Heart left ventricle (tissue), 16 donors: ENCODE measurements at places on chromosomes 4 and X. TPM values are rescaled to one million over a fixed set of nuclear protein-coding genes. Genes with fewer than 3 reads are reported as not detected.

Gene GSX2
- not detected for total RNA-seq

Gene KLF8
- total RNA-seq: 2.6 TPM

Gene TADA2B
- total RNA-seq: 31.5 TPM

DNA sequence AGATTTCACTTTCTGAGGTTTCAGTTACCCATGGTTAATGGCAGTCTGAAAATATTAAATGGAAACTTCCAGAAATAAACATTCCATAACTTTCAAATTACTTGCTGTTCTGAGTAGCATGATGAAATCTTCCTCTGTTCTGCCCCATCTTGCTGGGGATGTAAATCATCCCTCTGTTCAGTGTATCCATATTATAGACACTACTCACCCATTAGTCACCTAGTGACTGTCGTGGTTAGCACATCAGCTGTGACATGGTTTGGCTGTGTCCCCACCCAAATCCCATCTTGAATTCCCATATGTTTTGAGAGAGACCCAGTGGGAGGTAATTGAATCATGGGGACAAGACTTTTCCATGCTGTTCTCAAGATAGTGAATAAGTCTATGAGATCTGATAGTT, 125.5 kb upstream of the GIMD1 start:
- H3K4me1 ChIP-seq: no peaks in the 10 kb centered on the region
- H3K4me3 ChIP-seq: no peak overlapping the region
- no peak for DNase-seq
- no peak overlapping the region for H3K27ac ChIP-seq

DNA sequence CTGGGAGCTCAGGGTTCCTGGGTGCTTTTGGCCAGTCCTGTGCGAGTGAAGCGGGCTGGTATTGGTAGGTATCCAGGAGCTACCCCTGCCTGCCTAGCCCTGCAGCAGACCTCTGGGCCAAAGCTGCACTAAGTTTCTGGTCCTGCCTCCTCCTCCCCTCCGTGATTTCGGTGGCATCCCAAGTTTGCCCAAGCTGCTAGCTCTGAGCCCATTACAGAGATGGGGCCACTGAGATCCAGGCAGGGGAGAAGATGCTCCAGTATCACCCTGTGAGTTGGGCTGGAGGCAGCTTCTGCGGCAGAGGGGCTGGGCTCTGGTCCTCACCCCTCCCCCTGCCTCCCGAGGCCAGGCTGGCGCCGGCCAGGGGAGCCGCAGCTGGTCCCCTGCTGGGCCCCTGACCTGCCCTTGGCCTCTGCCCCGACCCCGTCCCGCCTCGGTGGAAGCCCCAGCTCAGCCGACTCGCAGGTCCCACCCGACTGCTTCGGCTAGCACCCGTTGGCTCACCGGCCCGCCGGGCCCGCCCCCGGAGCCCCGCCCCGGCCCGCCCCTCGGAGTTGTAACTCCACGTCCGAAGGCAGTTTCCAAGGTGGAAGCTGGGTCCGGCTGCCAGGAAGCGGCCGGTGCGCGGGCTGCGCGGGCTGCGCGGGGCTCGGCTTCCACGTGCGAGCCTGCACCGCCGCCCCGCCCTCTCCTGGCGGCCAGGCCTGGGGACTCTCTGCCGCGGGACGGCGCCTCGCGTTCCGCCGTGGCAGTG, at the start of gene DUSP9:
Gene DUSP9 (plus strand): TSS at position 584 of the 754 bp plus-strand sequence. CDS start 751 bp downstream, outside the sequence.
- peak within 1 kb of the TSS; percentile 21 for H3K4me3 ChIP-seq
- H3K27me3 ChIP-seq: peaks cover 73% of the 10 kb centered on the region
- DNase-seq: no peak
- no peak within 1 kb of the TSS for H3K27ac ChIP-seq
- H3K4me1 ChIP-seq: no peaks in the 10 kb centered on the region

DNA sequence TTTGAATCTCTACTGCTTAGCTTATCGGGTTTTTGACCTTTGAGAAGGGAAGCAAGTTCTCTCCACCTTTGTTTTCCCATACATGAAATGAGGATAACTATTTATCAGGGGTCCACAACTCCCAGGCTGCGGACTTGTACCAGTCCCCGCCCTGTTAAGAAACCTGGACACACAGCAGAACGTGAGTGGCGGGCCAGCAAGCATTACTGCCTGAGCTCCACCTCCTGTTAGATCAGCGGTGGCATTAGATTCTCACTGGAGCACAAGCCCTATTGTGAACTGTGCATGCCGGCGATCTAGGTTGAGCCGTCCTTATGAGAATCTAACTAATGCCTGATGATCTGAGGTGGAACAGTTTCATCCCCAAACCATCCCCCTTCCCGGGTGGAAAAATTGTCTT, 579.5 kb downstream of the GALNTL6 start:
- no peaks in the 10 kb centered on the region for H3K36me3 ChIP-seq
- no peak overlapping the region for H3K4me3 ChIP-seq
- H3K4me1 ChIP-seq: no peaks in the 10 kb centered on the region
- no peaks in the 10 kb centered on the region for H3K27me3 ChIP-seq
- H3K27ac ChIP-seq: no peak overlapping the region
- no peak for DNase-seq

DNA sequence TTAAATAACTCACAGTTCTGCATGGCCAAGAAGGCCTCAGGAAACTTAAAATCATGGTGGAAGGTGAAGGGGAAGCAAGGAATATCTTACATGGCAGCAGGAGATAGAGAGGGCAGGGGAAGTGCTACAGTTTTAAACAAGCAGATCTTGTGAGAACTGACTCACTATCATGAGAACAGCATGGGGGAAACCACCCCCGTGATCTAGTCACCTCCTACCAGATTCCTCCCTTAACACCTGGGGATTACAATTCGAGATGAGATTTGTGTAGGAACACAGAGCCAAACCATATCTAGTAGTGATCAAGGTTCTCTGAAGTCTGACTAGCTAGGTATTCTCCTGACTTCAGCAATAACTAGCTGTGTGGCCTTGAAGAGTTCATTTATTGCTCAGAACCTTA, 56.0 kb downstream of the BANK1 start:
- no peak overlapping the region for H3K4me3 ChIP-seq
- no peaks in the 10 kb centered on the region for H3K27me3 ChIP-seq
- no peak overlapping the region for H3K27ac ChIP-seq

DNA sequence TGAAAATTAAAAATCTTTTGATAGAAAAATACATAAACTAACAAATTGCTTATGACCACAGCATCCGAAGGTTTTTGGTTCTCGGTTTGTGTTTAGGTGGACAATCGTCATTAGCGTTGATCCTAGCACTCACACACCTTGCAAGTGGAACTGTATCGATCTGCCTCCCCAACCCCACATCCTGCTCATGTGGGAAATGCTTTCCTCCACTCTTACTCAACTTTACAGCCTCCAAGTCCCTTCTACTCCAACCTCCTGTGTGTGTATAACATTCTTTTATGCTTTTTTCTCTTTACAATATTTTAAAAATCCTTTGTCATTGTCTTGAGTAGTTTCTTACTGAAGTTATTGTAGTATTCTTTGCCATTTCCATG, 15.6 kb upstream of the TMEM131L start:
- DNase-seq: no peak
- H3K4me3 ChIP-seq: no peak overlapping the region
- no peaks in the 10 kb centered on the region for H3K36me3 ChIP-seq

Gene RAPGEF2
- 75.9 TPM for total RNA-seq
